ENCODE measurements at places on chromosomes 5 and 9.

DNA sequence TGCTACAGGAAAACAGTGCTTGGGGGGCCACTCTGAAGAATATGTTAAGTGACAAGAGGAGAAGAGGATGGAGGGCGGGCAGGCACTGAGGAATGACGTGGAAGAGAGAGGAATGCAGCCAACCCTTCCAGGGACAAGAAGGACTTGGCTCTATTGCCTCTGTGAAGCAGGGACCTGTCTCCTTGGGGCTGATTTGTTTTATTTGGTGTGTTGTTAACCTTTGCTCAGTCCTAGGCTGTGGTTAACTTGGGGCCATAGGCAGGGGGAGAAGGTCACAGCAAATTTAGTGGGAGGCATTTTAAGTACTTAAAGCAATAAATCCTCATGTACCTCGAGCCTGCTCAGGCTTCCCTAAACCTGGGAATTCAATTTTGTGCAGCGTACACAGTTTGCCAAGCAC, 39.9 kb downstream of the KIF4B start:
- DNase-seq, result no peak

DNA sequence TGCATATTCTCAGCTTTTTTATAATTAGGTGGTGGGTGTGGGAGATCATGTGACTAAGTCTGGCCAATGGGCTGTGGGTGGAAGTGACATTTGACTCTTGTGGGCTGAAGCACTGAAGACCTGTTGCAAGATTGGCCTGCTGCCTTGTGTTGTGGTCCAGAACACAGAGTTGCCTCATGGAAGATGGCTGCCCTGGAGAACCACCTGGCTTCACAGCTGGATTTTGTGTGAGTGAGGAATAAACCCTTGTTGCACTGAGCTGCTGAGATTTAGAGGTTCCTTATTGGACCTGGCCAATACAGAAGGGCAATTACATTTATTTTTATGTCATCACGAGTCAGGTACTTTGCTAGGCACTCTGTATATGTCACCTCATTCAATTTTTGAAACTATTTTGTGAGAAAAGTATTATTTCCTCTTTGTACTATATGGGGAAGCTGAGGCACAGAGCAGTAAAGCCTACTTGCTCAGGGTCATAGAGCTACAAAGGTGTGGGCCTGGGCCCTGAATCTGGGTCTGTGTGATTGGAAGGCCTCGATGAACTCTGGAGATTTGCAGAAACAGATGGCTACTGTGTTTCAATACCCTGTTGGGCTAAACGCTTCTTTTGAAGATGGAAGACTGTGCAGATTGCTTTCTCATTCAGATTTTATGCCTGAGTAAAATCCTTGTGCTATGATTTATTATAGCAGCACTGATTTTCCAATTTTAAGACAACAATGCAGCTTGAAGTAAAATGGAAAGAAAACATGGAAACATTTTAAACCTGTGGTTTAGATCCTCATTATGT, 71.2 kb upstream of the TBC1D2 start:
- no peak for DNase-seq

DNA sequence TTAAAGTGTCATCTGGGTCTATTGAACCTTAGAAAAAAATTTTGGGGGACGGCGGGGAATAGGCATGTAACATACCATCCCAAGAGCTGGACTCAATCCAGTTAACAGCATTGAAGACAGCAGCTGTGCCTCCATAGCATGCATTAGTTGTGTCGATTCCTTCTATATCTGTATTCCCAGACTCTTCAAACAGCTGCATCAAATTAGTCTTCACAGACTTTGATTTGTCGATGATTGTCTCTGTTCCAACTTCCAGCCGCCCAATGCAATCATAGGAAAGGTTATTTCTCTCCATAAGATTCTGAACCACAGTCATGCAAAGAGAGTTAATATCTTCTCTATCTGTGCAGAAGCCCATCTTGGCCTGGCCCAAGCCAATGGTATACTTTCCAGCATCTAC, 14.8 kb downstream of the HMGCS1 start:
- DNase-seq, result no peak

GRCh38 chr9:119902611-119903010, 533.4 kb upstream of the BRINP1 start:
- no peak for DNase-seq

GRCh38 chr5:127586811-127587210, 62.1 kb upstream of the CTXN3 start:
- no peak for DNase-seq

All from NCI-H1417 treated with DMSO at 0.1 percent for 48 hours (cell line).